ENCODE measurements at places on chromosomes 2 and 18.

GRCh38 chr2:178949584-178949983, 100.4 kb downstream of the CCDC141 start:
- no peak for DNase-seq

DNA sequence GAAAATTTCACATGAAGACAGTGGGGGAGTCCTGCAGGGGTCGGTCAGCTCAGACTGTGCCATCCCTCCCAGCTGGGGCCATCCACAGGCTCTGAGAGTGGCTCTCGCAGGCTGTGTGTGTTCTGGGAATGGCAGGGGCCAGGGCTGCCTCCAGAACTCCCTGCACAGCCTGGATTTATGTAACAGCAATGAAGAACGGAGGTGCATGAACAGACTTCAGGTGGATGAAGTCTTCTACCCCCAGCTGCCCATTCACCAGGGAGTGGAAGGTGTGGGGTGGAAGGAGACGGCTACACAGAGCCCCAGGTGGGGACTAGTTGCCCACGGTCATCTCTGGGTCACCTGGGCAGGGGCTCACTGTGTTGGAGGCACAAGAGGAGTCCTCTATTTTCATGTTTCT, 56.1 kb upstream of the HDAC4 start:
- DNase-seq, result no peak

GRCh38 chr18:8794156-8794933, 89.0 kb downstream of the MTCL1 start:
- no peak for DNase-seq

DNA sequence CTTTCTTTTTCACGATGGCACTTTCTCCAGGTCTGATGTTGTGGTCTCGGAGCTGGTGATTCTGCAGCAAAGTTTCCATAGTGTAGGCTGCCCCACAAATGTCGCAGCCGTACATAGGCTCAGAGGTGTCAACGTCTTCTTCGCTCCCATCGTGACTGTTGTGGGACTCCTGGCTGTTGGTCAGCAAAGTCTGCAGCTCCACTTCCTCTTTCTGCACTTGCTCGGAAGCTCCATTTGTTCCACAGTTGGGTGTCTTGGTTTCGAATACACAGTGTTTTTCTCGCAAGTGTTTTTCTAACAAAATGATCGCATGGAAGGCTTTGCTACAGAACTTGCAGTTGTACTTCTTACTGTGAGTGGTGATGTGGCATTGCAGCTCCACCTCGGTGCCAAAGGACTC, 126.8 kb downstream of the ZNF521 start:
- no peak for DNase-seq

GRCh38 chr2:133812826-133813617, 244.8 kb upstream of the NCKAP5 start:
- DNase-seq, result no peak

- DNase-seq, result no peak
These were observed 42.6 kb downstream of the PXDN start for GRCh38 chr2:1701556-1702185.

- DNase-seq, result no peak
These were observed 479 bp downstream of the SCN9A start for GRCh38 chr2:166375195-166375735.

- no peak for DNase-seq
These were observed 512.9 kb downstream of the LRRTM4 start for GRCh38 chr2:77009307-77009706.

- no peak for DNase-seq
These were observed 50.6 kb upstream of the EML6 start for GRCh38 chr2:54672590-54673456.

- no peak for DNase-seq
These were observed 9.5 kb downstream of the LCLAT1 start for GRCh38 chr2:30456579-30456978.

- no peak for DNase-seq
These were observed 15.7 kb downstream of the COL4A3 start for GRCh38 chr2:227179988-227180685.

DNA sequence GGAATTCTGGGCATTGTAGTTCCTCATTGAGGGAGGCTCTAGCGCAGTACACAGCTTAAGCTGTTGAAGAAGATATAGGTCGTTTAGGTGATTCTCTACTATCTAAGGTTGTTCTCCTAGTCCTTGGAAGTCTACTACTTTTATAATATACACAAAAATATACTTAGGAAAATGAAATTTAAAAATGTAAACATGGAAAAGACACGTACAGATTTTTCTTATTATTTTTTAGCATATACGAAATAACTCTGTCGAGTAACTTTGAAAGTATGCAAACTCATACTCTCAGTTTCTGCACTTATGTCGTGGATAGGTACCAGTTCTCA, 272 bp upstream of the FASTKD1 start:
- no peak for DNase-seq
